EL (cell line): ENCODE measurements at places on chromosomes 1 and 21.

- DNase-seq = peak; percentile 18
Observed at GRCh38 chr1:227395426-227396028, 77.2 kb upstream of the CDC42BPA start.

GRCh38 chr21:38809198-38809878, 3.6 kb downstream of the ETS2 start:
- no peak for DNase-seq

GRCh38 chr1:67689267-67690017, 4.4 kb downstream of the GADD45A start:
- DNase-seq = peak; percentile 49

- no peak for DNase-seq
Observed at GRCh38 chr1:109252893-109253802, 3.8 kb downstream of the CELSR2 start.

DNA sequence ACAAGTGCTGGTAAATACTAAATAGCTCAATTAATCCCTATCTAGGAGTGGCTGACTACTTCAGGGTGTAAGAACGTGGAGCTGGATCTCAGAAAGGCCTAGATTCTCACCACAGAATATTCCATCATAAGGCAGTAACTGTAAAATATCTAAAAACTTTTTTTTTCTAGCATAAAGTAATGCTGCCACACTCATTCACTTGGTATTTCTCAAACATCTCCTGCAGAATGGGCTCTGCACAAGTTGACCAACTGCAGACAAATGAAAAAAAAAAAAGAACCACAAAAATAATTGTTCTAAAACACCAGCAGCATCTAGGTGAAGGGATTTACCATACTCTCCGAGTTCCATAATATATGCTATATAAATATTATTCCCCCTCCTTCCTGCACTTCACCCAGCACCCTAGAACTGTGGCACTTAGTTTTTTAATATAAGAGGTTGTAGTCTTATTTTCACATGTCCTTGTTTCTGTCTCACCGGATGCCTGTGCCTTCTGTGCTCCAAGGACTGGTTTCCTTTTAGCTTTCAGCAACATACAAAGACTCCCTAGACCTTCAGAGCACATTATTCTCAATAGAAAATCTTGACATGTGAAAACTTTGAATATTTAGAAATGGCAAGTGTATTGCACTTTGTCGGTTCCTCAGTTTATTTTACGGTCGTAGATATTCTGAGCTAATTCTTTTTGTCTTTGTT, 8.9 kb downstream of the VSIG8 start:
- peak; percentile 47 for DNase-seq

- DNase-seq = peak; percentile 61
Observed at GRCh38 chr1:205374210-205375078, 17.7 kb upstream of the KLHDC8A start.

GRCh38 chr1:23184212-23184934, 15.7 kb upstream of the LUZP1 start:
- DNase-seq = peak; percentile 53

DNA sequence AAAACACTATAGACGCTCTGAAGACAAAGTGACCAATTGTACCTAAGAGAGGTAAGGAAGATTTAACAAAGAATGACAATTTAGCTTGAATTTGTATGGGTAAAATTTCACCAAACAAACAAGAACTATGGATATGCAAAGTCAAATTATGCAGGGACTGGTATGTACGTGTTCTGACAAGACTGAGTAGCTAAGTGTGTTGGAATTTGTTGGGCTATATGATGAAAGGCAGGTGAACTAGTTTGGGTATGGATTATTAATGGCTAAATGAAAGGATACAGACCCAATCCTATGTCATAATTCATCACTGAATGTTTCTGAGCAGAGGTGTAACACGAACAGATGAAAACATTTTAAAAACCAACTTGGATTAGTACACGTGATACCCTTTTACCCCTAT, 7.6 kb downstream of the DNTTIP2 start:
- no peak for DNase-seq
